Fibroblast of skin of left quadriceps (primary cell): ENCODE measurements at places on chromosomes 1 and 21.

DNA sequence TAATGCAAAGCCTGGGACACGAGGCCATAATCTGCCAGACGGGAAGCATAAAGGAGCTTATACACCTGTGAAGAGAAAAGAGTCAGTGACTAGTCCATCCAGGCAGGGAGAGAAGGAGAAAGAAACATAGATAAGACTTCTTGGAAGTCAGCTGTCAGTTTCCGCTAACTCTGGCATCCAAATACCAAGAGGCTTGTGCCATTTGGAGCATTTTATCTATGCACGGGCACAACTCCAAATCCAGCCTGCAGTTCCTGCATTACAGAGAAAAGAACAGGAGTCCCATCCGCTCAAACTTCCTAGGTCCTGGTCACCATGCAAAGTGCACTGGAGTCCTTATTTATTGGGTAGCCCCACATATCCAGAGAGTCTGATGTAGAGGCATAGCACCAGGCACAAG, 27.9 kb downstream of the SEC16B start:
- DNase-seq, result no peak

DNA sequence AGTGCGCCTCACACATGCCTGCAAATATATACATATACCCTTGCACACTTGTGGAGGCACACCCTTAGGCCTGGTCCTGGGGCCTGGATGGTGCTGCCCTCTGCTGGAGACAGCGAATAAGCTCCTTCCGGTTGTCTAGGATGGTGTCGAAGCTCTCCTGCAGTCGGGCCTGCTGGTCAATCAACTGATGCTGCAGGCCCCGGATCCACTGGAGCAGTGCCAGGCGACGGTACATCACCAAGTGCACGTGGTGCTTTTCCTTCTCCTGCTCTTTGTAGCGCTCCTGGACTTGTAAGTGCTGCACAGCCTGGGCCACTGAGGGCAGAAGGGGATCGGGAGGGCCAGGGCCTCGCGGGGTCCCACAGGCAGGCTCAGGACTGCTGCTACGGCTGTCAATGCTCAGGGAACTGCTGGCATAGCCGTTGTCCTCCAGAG, 3.1 kb downstream of the C1orf216 start:
- peak; percentile 34 for DNase-seq

- DNase-seq, result peak; percentile 31
Measured at GRCh38 chr1:8516793-8517556, 199.1 kb downstream of the SLC45A1 start.

DNA sequence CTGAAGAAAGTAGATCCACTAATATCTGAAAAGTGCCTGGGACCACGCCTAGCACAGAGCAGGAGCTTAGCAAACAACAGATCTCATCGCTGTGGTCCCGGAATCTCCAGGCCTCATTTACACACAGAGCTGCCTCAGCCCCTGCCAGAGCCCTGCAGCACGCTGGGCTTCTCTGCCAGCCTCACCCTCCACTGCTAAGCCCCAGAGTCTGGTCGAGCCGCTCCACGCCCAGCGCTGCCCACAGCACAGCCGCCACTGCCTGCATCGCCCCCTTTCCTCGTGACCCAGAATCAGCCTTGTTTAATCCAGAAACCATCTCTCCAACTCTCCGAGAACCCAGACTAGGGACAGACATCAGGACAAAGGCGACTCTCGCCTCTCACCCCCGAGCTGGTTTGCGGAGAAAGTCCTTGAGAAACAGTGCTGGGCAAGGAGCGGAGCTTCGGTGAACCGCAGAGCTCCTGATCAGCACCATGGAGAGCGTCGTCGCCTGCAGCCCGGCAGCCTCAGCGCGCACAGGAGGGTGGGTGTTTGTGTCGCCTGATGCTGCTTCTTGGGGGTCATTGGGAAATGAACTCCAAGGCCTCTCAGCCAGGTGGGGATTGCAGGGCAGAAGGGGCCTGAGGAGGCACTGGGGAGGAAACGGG, 145.1 kb downstream of the NPHP4 start:
- peak; percentile 2 for DNase-seq

DNA sequence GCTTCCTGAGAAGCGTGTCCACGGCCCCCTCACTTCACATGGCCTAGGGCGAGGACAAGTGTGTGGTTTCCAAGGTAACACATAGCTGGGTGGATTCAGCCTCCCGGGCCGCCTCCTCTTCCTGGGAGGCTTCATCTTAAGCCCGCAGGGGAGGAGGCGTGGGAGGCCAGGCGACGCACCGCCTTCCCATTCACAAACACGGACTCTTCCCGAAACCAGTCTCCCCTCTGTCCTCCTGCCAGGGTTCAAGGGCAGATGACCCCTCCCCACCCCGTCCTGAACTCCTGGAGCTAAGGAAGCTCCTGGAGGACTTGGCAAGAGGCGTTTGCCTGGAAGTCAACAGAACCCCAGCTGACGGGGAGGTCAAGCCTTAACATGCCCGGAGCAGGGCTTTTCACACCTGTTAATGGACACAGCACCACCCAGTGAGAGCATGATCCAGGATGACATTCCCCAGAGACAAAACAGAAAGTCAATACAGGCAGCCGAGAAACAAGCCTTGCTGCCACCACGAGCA, 56.7 kb downstream of the KCNN3 start:
- no peak for DNase-seq

DNA sequence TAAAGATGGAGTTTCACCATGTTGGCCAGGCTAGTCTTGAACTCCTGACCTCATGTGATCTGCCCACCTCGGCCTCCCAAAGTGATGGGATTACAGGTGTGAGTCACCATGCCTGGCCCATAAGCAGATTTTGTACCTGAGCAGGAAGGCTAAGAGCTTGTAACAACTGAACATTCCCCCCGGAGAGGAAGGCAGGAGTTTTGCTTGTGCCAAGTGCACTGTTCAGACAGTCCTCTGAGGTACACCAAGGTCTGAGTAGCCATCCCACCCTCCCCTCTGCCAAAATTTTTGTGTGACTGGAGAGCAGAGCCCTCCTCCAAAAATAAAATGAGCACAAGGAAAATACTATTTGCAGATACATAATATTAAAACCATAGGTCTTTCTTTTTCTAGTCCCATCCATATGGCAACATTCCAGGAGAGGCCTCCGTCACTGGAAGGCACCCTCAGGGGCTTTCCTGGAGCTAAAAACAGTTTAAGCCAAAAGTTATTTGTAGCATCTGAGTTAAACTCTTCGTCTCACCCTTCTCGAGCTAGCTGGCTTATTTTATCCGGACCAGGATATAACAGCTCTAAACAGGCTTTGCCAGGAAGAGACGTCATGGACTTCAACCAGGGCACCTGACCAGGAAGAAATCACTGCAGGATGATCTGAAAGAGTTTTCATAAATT, 27.2 kb downstream of the CAPN2 start:
- DNase-seq, result no peak

DNA sequence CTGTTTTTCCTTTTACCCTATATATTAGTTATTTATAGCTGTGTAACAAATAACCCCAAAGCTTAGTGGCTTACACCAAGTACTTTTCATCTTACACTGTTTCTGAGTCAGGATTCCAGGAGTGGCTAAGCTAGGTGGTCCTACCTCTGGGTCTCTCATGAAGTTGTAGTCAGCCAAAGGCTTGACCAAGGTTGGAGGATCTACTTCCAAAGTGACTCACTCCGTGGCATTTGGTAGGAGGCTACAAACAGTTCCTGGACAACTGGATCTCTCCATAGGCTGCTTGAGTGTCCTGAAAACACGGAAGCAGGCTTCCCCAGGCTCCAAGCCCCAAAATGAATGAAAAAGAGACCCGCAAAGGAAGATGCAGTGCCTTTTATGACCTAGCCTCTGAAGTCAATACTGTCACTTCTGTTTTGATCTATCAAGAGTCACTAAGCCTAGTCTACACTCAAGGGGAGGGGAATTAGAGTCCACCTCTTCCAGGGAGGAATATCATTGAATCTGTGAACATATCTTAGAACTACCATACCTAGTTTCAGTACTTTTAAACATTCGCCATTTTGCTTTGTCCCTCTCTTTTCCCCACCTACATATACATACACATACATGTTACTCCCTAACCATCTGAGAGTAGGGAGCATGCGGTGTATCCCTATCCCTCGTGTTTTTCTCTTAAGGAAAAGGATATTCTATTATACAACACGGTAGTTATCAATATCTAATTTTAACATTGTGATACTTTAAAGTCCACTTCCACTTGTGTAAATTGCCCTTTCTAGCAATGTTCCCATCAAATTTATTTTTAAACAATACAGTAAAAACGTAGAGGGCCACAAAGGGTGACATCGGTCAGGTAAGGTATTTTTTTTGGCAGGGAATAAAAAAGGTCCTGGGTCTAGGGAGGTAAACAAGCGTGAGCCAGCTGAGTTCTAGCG, 67.2 kb downstream of the SLC35A3 start:
- DNase-seq, result no peak

GRCh38 chr1:228309326-228310067, 97.1 kb downstream of the TRIM11 start:
- no peak for DNase-seq

- no peak for DNase-seq
Measured at GRCh38 chr1:192002063-192002462, 156.2 kb upstream of the RGS18 start.

DNA sequence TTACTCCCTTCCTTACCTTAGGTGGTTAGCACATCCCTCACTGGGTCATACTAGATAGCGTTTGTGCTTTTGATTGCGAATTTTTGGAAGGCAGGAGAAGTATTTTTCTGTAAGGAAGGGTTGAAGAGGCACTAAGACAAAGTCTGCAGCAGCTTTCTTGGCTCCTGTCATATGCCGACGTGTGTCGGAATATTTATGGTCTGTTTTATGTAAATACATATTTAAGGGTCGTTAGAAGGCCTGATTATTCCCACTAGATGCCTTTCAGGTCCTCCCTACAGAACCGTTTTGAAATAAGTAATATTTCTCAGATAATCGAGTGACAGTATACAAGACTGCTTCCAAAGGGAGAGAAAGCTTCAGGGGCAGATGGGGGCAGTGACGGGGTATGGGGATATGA, 10.0 kb downstream of the RNF220 start:
- no peak for DNase-seq

DNA sequence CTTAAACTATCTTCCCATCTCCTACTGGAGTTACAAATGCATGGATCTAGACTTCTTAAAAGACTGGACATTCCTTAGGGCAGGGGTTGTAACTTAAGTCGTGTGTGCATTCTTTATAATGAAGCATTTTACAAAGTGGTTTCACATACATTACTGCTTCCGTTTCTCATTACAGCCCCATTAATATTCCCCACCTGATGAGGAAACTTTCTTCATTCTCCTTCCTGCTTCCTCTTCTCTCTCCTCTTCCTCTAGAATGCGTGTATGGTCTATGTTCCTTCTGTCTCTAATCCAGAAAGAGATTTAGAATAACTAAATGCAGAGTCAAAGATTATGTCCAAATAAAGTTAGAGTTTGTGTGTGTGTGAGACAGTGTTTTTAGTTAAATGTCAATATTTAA, 1.8 kb upstream of the CAP1 start:
- DNase-seq, result no peak

DNA sequence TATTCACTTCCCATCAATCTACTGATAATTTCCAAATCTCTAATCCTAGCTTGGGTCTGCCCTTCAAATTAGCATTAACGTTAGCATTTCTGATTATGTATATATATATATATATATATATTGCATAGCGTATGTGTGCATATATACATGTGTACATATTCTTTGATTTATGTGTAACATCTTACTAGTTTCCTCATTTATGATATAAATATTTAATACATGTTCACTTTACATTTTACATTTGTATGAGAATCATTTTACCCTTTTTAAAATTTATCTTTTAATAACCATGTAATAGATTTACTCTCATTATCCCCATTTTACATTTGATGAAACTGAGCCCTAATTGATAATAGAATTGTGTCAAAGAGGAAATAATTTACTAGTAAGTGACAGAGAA, 164.7 kb downstream of the ZNF648 start:
- no peak for DNase-seq
